HFFc6 (cell line): ENCODE measurements at places on chromosomes 2 and 18. TPM values are rescaled to one million over a fixed set of nuclear protein-coding genes. Genes with fewer than 3 reads are reported as not detected.

- DNase-seq: no peak
These were observed 154.8 kb downstream of the RNF144A start for GRCh38 chr2:7071916-7072556.

- DNase-seq: no peak
These were observed 93.5 kb downstream of the VWA3B start for GRCh38 chr2:98180456-98180855.

DNA sequence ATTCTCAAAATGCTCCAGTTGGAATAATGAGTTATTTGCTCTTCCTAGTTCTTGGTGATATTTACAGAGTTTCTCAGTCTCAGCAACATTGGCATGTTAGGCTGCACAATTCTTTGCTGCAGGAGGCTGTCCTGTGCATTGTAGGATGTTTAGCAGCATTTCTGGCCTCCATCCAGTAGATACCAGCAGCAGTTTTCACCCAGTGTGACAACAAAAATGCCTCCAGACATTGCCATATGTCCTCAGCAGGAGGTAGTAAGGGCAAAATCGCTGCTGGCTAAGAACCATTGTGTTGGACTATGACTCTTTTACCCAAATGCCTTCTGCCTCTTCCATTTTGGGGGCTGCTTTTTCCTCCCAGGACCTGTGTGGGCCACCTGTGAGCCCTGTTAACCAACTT is 50.4 kb downstream of the PAX8 start:
- DNase-seq: no peak

DNA sequence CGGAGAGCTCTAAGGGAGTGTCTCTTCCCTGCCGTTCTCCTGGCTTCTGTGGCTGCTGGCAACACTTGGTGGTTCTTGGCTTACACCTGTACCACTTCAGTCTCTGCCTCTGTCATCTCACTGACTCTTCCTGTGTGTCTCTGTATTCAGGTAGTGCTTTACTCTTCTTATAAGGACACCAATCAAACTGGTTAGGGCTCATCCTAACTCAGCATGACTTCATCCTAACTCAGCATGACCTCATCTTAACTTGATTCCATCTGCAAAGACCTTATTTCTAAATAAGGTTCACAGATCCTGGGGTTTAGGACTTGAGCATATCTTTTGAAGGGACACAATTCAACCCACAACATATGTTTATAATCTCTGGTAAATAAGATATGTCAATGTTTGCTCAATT is 51.6 kb upstream of the DSEL start:
- no peak for DNase-seq

GRCh38 chr2:179842498-179843153 is 18.8 kb downstream of the ZNF385B start:
- DNase-seq: no peak

DNA sequence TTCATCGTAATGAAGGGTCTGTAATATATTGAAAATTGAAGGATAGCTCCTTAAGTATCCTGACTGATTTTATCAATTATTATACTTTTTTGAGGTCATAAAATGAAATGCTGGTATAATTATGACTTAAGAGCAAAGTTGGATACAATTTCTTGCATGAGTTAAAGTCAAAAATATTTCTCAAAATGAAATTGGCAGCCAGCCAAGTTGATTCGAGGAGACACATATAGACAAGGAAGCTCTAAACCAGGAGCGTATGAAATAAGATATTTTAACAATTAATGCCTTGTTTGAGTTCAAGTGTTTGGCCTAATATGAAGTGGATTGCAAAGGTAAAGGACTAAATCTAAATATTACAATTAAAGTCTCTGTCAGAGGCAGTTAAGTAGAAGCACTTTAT is 260.4 kb upstream of the DSEL start:
- DNase-seq: no peak

DNA sequence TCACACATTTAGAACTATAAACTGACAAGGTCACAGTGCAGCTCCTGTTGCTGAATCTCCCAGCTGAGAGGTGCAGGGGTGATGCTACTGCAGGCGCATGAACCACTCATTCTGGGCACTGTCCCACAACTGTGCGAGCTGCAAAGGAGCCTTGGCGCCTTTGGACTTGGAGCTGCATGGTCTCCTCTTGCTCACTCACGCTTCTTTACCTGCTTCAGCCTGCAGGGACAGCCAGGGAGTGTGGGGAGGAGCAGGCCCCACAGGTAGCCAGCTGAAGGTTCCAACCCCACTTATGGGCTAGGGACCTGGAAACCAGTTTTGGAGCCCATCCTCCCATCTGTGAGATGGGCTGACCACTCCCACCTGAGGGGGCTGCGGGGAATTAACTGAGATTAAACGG is 75.0 kb downstream of the UXS1 start:
- DNase-seq: no peak

GPATCH11 gene
- 8.2 to 12.6 TPM (median 11.8 TPM) in 3 replicates for total RNA-seq

ZNF385B gene
- total RNA-seq: 0.26 TPM in 1 of 2 replicates, not detected in the other

CXCR1 gene
- total RNA-seq: not detected in 3 replicates
